ENCODE measurements at places on chromosomes 13 and 19.

- peak; percentile 82 for DNase-seq
Observed at GRCh38 chr13:113882267-113882630, 18.4 kb upstream of the GAS6 start.

GRCh38 chr13:33617055-33617454, 200.9 kb upstream of the RFC3 start:
- no peak for DNase-seq

DNA sequence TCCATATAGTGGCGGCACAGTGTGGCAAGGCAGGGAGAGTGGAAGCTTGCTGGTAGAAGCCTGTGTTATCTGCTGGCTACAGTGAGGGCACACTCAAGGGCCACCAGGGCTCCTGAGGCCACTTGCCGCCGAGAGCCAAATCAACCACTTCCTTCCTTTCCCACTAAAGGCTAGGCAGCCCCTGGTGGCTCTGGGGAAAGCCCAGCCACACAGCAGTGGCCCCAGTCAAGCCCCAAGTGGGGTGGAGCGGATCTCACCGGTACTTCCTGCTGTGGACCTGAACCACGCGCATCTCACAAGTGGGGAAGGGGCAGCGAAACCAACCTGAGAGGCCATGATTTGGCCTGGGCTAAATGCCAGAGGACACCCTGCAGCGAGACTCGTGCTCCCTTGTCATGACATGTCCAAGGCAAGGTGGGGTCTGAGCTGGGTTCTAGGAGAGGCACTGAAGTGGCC, 21.9 kb upstream of the SLC35E1 start:
- no peak for DNase-seq

GRCh38 chr19:3899531-3900294, 19.2 kb downstream of the ATCAY start:
- no peak for DNase-seq

- DNase-seq = no peak
Observed at GRCh38 chr13:43544011-43544410, 242.8 kb downstream of the ENOX1 start.

- DNase-seq = no peak
Observed at GRCh38 chr13:95564733-95565291, 12.3 kb downstream of the CLDN10 start.

- no peak for DNase-seq
Observed at GRCh38 chr13:51192348-51192747, 29.9 kb upstream of the FAM124A start.

DNA sequence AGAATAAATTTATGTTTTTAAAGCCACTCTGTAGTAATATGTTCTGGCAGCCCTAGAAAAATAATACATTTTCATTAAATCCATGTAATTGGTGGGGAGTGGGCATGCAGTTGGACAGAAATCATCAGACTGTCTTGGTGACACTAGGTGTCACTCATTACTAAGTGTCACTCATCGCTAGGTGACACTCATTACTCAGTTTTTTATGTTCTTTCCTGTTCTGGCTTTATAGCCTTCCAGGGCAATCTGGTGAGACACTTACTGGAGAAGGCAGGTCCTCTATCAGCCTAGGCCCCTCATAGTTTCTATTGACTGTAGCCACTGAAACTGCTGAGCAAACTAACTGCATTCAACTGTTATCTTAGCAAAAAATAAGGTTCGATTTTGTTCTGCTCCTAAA, 542.1 kb downstream of the SLITRK1 start:
- DNase-seq = no peak
